ENCODE measurements at places on chromosomes 11 and 22.

DNA sequence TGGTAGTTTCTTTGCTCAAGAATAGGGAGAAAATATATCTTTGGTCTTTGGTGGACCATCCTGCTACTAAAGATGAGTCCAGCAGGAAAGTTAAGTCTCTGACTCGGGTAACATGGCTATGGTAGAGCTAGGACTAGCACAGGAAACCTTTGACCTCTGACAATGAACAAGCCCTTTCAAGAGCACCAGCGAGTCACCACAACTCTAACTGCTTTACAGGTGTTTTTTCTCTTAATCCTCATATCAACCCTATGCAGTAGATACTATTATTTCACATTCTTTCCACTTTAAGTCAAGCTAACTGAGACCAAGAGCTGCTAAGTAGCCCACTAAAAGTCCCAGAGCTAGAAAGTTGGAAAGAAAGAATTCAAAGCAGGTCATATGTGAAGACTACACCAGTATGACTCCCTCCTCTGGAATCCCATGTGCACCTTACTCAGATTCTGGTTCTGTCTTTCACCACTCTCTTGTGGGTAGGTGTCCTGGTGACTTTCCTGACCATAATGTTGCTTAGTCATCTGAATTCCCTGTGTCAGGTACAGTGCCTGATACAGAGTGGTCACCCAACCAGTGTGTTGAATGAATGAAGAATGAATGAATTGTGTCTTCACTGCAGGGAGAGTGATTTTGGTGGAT, 53.8 kb upstream of the ME3 start:
- DNase-seq, result no peak

DNA sequence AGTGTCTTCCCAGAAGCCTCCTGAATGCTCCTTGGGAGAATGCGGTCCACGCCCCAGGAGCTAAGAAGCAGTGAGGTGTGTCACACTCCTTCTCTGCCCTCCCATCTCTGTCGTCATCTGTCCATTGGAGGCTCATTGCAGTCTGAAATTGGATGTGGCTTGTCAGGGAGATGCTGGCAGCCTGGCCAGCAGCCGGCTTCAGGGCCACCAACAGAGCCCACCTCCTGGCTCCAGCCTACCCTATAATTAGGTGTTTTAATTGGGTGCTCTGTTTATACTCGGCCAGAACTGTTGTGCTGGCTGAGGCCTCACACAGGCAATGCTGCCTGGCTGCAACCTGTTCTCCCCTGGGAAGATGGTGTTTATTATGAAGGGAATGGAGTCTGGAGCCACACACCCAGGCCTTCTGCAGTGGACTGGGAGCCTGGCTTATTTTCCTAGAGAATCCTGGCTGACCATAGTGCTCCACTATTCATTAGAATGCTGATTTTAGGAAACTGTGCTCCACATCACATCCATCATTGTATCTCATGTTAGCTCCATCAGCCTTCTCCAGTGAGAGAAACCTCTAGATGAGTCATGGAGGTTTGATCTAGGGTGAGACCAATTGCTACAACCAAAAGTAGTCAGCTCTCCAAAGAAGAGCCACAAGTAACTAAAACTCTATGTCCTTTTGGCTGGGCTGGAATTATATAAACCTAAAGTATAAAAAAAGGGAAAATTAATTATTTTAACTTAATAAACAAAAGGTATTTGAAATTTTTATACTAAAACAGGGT, 86.8 kb upstream of the CRTAM start:
- no peak for DNase-seq

GRCh38 chr11:121540627-121541026, 87.9 kb upstream of the SORL1-AS1 start:
- DNase-seq, result peak; percentile 99

DNA sequence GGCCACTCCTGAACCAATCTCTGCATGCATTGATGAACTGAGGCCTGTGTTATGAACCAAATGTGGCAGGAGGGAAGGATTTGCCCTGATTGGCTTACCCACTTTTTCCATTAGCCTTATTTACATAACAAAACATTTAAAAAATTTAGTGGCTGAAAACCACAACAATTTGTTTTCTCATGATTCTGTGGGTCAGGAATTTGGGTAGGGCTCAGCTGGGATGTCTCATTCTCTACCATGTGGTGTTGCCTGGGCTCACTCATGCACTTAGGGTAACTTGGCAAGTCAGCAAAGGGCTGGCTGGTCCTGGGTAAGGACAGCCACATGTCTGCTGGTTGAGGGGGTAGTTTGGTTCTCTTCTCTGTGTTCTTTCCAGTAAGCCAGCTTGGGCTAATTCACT, 35.1 kb upstream of the CYP2R1 start:
- no peak for DNase-seq

GRCh38 chr11:31802609-31802989, 8.5 kb downstream of the PAX6 start:
- no peak for DNase-seq

DNA sequence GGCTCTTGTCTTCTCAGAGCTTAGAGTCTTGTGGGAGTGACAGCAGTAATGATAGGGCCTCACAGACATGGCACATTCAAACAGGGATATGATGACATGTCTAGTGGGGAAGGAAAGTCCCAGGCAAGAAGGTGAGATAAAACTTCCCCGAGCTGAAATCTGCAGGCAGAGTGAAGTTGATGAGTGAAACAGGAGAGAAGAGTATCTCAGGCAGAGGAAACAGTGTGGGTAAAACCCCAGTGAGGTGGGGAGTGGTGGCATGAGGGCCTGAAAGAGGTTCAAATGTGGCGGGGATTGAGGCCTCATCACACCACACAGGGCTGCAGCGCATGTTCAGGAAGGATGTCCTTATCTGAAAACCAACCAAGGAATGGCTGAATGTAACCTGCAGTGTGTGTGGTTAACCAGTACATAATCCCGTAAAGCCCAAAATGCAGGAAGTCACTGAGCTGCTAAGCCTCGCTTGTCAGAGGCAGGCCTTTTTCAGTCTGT, 153.8 kb upstream of the E2F8 start:
- no peak for DNase-seq

GRCh38 chr22:37843741-37844089, 419 bp downstream of the ANKRD54 start:
- no peak for DNase-seq

DNA sequence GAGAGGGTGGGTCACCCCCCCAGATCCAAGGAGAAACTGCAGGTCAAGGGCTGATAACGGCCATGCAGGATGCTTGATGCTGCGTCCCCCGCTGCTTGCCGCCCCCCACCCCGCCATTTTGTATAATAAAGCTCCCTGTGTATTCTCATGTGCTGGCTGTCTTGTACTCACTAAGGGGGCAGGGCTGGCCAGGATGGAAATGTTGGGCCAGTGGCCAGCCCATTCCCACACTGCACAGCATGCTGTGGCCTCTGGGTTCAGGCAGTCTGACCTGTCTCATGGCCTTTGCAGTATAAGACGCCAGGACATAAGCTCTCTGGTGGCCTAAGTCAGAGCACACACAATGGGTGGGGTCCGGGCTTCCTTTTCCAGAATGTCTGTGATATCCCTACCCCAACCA, 421 bp upstream of the PRR33 start:
- no peak for DNase-seq

DNA sequence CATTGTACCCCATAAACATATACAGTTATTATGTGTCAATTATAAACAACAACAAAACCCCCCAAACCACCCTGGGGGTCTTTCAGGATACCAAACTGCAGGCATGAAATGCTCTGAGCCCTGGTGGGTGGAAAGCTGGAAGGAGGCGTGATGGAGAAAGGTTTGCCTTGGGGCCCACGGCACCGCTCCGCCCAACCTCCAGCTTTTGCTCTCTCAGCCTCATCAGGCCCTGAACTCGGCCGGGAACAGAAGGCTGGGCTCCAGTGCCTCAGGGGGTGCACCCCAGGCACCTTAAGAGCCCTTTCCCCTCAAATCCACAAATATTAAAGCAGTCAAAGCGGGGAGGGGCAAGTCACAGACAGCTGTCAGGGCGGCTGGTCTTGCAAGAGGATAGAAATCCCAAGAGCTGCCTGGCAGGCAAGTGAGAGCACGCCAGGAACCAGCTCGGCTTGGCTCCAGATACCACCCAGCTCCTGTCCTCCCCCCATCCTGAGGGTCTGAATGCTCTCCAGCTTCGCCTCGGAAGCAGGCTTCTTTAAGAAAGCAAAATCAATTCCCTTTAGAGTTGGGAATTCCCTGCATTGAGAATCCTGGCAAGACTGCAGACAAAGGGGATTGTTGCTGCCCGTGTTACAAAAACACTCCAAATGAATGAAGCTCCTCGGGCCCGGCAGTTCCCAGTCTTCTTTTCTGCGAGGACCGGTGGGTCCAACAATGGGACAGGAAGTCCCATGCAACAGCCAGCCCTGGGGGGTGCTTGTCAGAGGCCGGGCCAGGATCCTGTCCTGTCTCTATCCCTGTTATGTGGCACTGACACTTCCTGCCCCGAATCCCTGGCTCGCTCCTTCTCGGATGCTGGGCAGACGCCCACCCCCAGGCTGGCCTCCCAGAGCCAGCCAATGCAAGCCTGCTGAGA, 80.8 kb downstream of the NAT10 start:
- peak; percentile 83 for DNase-seq

DNA sequence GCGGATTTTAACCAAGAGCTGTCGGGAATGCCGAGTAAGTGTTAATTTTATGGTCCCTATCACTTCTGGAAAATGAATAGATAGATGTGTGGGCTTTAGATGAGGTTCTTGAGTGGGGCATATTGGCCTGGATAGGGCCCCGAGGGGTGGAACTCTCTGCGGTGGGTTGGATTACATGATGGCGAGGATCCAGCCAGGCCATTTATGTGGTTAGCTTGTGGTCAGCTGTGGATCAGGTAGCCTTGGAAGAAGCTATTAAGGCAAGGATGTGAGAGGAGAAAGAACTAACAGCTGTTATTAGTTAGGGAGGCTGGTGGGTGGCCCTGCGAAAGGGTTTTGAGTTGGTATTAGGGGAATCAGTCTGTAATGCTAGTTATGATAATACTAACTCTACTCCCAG, 268.4 kb downstream of the NELL1 start:
- peak; percentile 5 for DNase-seq

DNA sequence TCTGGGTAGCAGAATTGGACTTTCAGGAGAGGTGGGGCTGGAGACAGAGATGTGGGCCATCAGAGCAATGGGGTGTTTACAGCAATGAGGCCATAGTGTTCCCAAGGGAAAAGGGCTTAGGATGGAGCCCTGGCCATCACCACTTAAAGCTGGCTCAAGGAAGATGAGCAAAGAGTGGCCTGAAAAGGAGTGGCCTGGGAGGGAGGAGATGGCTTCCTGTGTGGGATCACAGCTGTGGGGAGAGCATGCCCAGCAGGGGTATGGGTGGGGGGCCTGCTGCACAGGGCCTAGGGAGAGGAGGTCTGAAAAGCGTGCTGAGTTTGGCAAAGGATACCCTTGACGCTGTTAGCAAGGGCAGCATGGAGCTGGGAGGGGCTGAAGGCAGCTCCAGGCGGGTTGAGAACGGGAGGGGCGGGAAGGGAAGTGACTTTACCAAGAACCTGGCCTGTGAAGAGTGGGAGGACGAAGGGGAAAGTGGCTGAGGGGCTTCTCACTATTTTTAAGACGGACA, 13.9 kb downstream of the LRRC32 start:
- DNase-seq, result no peak

GRCh38 chr11:2885678-2886081, at the start of gene CDKN1C:
TSS of gene CDKN1C (minus strand) at chr11:2885775. CDS start at chr11:2885456, 319 bp downstream.
- peak; percentile 35 for DNase-seq

DNA sequence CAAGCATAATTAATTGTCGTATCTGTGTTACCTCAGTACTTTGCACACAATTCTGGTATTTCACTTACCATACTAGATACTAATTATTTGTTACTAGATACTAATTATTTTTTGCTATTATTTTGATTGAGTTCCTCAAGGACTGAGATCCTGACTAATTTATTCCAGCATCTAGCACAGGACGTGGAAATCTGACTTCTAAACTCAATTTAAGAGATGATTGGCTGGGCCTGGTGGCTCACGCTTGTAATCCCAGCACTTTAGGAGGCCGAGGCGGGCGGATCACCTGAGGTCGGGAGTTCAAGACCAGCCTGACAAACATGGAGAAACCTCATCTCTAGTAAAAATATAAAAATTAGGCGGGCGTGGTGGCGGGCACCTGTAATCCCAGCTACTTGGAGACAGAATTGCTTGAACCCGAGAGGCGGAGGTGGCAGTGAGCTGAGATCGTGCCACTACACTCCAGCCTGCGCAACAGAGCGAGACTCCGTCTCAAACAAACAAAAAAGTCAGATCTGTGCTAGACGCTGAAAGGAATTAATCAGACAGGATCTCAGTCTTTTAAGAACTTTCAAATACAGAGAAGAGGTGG, 527 bp upstream of the MRPL48 start:
- DNase-seq, result no peak

DNA sequence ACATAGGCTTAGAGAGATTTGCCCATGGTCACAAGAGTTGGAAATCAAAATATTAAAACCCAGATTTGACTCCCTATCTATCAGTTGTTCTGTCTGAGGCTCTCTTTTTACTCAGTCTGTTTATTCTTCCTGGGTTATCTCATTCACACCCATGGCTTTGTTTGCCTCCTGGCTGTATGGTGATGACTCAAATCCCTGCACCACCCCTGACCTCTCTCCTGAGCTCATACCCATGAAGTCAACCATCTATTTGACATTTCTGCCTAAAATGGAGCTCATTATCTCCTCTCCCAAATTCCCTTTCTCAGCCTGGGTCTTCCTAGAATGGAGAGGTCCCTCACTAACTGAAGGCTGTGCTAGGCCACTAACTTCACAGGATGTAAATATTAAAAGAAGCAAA, 27.8 kb upstream of the CCDC134 start:
- DNase-seq, result no peak

DNA sequence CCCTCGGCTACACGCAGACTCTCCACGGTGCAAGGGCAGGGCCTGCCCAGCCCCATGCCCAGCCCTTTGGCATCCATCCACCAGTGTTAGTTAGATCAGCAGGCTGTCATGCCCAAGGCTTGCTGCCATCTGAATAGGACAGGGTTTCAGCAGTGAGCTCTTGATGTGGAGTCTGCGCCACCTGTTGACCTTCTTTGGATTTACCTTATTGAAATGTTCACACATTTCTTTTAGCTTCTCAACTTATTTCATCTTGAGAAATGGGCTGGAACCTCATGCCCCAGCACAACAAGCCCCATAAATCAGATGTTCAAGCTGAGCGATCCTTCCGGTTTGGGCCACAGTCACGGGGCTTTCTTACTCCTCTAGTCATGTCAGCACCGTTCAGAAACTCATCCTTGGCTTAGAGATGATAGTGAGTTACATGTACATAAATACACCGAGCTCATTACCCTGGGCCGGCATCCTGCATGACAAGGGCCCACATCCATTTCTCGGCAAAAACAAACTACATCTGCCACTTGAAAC, 61.7 kb downstream of the PARVB start:
- DNase-seq, result peak; percentile 65
